Fibroblast of the aortic adventitia (primary cell): ENCODE measurements at places on chromosomes 11 and 22. TPM values are rescaled to one million over a fixed set of nuclear protein-coding genes. Genes with fewer than 3 reads are reported as not detected.

NTM gene
- total RNA-seq = 3.4 and 52.2 TPM in 2 replicates

CALCA gene
- total RNA-seq = not detected in 2 replicates

SLC22A9 gene
- not detected in 2 replicates for total RNA-seq

CHRM1 gene
- not detected in 2 replicates for total RNA-seq

BUD13 gene
- 14.6 and 21.8 TPM in 2 replicates for total RNA-seq

ARHGAP42 gene
- total RNA-seq = 12.6 and 21.1 TPM in 2 replicates

DNA sequence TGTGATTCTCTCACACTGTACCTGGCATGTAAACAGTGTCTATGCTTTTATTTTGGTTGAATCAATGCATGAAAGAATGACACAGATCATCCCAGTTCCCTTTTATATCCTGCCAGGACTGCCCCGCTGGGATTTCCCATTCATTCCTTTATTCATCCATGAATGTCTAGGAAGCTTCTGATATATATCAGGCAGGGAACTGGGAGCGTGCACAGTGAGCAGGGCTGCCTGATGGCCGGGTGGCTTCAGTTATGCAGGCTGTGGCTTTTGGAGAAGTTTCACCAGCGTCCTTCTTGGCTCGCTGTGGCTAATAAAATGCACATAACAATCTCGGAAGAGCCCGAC is 789.0 kb downstream of the TBC1D22A start:
- DNase-seq = no peak

DNA sequence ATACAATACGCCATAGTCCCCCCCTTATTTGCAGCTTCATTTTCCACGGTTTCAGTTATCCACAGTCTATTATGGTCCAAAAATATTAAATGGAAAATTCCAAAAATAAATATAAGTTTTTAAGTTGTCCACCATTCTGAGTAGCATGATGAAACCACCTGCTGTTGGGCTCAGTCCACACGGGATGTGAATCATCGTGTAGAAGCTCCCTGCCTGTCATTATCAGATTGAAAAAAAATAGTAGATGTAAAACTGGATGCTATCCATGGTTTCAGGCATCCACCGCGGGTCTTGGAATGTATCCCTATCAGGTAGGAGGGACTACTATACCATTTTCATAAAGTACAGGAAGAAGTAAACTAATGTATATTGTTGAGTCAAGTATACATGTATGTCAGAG is 127.4 kb downstream of the TTC17 start:
- no peak for DNase-seq

- no peak for DNase-seq
These were observed 108.8 kb downstream of the NAV2 start for GRCh38 chr11:19821412-19821875.

- DNase-seq = peak; percentile 61
These were observed 162.9 kb upstream of the ZBED5 start for GRCh38 chr11:11020747-11021149.

- no peak for DNase-seq
These were observed 12.2 kb downstream of the SLC35C1 start for GRCh38 chr11:45817191-45817590.

DNA sequence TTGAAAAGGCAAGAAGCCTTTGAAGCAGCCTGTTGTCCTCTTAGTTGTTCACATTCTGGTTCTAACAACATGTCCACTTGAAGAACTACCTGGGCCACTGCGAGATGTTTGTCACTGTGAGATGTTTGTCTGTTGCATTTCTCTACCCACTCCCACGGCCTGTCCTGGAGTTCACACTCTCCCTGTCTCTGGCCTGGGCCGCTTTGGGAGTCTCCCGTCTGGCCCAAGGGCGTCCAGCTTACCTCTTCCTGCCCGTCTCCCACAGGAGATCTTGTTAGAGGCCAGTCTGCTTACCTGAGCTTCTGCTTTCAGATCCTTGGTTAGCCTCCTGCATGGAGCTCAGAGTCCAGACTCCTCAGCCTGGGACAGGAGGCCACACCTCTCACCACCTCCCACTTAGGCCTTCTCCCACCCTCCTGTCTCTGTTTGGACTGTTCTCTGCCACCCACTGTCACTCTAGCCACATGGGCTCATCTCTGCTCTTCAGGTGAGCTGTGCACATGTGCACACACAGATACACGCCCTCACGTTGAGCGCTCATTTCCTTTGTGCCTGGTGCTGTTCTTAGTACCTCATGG is 66.0 kb downstream of the TBC1D22A start:
- DNase-seq = no peak

DNA sequence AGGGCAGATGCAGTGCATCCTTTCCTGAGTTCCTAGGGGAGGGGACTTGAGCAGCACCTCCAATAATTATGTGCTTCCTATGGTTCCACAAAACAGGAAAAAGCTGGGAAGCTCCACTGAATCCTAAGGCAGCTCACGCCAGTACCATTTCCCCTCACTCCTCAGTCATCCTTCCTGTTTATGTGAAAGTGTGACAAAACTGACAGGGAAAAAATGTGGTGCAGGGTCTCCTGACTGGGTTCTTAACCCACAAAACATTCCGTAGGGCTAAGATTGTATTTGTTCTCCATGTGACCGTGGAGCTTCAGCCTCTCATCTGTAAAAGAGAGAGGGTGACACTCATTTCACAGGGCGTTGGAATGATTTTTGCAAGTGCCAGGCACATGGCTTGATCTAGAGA is 12.2 kb upstream of the LYVE1 start:
- no peak for DNase-seq

DNA sequence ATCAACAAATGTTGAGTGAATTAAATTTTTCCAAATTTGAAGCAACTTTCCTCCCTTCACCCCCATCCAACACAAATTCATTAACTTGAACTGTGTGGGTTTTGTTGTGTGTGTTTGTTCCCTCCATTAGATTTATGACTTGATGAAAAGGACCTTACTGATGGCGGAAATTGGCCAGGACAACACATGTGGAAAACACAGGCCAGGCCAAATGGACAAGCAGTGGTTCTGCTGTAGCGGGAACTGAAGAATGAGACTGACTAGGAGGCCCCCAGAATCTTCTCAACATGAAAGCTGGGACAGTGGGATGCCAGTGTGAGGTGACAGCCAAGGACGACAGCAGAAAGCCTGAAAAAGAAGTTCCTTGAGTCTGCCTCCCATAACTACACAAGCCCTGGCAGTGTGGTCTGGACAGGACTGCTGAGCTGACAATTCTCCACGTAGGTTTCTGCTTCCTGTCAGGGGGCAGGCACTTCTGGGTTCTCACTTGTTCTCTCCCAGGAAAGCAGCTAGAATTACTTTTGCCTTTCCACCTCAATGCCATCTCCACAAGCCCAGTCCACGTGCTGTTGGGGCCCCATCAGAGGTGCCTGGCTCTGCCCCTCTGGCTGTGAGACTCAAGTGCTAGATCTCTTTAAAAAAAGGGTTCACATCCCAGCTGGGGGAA is 94.3 kb downstream of the ETS1 start:
- DNase-seq = no peak

GRCh38 chr11:19232910-19233503 is 7.7 kb downstream of the E2F8 start:
- peak; percentile 95 for DNase-seq

DNA sequence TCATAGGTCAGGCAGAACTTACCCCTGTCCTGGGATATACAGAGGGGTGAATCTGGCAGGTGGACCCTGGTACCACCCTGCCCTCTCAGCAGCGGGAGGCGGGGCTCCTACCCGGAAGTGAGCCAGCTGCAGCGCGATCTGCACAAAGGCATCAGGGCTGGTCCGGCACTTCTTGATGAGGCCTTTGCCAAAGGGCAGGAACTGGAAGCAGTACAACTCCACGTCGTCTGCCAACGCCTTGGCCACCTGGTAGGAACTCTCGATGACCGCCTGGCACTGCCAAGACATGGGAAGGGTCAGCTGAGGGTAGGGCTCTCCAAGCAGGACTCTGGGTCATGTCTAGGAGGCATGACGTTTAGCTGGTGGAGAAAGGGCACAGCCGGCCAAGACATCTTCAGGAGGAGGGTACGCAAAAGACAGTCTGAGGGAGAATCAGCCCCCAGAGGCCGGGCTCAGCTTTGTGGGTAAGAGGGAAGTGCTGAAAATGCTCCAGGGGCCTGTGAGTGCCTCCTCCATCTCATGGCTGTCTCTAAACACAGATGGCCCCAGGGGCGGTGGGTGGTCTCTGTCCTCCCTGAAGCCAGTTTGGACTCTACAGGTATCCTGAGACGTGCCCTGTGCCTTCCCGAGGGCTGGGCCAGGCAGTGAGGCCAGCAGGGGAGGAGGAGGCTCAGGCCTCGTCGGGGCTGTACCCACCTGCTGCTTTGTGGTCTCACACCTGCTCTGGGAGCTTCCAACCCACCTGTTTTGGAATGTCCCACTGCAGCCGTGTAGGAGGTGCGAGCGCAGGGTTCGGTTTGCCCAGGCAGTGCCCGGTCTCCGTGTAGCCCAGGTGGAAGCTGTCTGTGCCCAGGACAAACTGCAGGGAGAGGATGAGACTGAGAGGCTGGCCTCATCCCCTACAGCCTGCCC is 6.7 kb downstream of the CPT1B start:
- DNase-seq = no peak
